Activated CD8-positive, alpha-beta T cell treated with anti-CD3 and anti-CD28 coated beads for 36 hours (primary cell): ENCODE measurements at places on chromosomes 12 and 14. TPM values are rescaled to one million over a fixed set of nuclear protein-coding genes. Genes with fewer than 3 reads are reported as not detected.

The JAG2 gene
- 3.6 TPM for total RNA-seq

The PLBD1 gene
- total RNA-seq: not detected

The SOX5 gene
- total RNA-seq: not detected

The BEGAIN gene
- 6.0 TPM for total RNA-seq

DNA sequence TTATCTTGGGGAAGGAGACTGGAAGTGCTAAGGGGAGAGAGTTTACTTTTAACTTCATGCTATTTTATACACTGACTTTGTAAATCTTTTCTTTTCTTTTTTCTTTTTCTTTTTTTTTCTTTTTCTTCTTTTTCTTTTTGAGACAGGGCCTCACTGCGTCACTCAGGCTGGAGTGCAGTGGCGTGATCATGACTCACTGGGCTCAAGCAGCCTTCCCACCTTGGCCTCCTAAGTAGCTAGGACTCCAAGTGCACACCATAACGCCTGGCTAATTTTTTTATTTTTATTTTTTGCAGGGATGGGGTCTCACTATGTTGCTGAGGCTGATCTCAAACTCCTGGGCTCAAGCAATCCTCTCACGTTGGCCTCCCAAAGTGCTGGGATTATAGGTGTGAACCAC lies 294.6 kb upstream of the PRICKLE1 start:
- no peak for DNase-seq

DNA sequence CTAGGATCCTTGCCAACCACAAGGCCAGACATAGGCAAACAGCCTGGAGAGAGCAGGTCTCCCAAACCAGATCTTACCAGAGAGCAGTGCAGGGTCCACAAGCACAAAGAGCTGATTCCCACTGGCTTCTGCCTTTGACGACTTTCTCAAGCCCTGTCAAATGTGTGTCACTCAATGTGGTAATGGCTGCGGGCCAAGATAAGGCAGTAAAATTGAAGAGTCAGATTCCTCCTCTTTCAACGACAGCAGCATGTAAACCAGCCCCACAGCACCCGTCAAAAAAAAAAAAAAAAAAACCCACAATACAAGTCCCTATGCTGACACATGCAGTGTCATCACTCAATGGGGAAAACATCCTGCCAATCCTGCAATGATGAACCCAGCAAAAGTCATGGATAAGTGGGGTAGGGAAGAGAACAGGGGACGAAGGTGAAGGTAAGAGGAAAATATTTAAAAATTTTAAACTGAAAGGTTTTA lies at the start of gene STON2:
STON2 (minus strand) TSS at position 123 of the 477 bp plus-strand sequence. CDS start 1,942 bp downstream, outside the sequence.
- DNase-seq: peak; percentile 44

DNA sequence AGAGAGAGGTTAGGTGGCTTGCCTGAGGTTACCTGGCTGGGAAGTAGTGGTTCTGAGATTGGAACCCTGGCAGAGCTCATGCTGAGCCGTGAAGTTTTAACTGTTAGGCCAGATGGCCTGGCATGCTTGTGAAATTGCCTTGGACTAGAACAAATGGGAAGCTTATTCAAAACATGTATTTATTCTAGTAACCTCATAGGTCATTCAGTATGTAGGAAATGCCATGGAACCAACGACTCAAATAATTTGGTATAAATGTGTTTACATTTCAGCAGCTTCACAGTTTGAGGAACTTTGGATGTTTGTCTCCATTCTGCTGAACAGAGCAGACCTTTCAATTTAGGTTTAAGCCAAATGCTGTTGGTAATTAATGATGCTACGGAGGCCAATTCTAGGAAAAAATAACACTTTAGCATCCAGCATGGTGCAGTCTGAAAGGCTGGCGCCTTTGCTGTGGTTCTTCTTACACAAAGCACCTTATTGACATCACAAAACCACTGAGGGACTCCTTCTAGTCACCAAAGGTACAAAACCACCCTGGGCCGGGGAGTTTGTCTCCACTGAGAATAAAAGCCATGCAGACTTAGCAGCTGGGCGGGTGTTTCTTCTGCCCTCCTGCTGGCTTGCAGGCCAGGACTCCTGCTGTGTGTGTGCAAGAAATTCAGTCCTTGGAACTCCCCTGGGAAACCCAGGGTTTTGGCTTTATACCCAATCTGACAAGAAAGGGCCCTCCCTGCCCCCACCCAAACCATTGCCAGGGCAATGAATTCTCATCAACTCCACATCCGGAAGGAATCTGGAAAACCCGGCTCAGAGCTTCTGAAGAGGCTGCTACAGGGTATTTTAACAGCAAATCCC lies 64.2 kb downstream of the ELK3 start:
- peak; percentile 63 for DNase-seq

DNA sequence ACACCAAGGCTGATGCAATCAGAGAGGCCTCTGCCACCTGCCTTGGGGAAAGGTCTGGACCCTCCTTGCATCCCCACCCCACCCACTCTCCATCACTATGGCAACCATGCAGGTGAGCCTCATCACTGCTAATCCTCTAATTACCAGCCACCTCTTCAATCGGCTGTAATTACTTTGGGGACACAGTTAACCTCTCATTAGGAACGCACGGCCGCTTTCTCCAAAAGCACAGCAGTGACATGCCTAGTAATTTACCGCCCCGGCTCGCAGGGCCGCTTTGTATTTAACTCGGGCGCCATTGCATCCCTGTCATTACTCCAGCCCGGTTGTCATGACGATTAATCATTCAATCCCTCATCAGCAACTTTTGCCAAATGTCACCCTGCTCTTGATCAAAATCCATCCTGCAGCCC lies 36.3 kb upstream of the FAM222A start:
- DNase-seq: no peak

DNA sequence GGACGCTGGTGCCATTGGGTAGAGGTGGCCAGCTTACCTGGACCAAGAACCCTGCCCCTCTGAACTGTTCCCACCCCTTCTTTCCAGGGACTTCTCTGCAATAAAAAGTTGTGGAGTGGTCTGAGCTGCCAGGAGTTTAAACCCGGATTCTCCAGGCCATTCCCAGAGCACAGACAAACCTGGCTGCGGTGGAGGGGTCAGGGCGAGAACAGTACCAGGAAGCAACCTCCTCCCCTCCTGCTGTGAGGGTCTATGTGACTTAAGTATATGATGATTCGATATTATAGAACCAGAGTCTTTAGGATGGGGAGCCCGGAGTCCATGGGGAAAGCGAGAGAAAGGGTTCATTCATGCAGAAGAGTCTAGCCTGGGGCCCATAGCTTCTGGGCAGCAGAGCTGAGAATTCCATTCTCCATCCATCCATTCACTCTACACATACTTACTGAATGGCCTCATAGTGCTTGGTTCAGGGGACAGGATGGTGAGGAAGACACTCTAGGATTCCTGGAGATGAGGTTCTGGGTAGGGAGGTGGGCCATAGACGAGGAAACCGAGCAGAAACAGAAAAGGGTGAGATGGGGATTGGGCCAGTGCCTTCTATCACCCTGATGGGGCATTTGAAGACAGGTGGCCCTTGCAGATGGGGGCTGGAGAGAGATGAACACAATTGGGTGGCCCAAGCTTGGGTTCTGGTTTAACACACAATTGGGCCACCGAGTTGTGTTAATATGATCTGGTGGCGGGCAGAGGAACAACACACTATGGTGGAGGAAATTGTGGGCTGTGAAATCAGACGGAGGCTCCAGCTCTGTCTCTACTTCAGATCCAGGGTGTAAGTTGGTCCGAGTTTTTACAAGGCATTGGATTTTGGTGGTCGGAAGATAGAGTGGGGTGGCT lies 5.2 kb downstream of the KRT86 start:
- DNase-seq: no peak

GRCh38 chr14:100403802-100404365 lies 80.7 kb downstream of the SLC25A47 start:
- no peak for DNase-seq

- DNase-seq: no peak
These were observed 272.8 kb downstream of the KSR2 start for GRCh38 chr12:117695956-117696355.

GRCh38 chr12:49818241-49818895 lies 9.8 kb downstream of the NCKAP5L start:
- no peak for DNase-seq

DNA sequence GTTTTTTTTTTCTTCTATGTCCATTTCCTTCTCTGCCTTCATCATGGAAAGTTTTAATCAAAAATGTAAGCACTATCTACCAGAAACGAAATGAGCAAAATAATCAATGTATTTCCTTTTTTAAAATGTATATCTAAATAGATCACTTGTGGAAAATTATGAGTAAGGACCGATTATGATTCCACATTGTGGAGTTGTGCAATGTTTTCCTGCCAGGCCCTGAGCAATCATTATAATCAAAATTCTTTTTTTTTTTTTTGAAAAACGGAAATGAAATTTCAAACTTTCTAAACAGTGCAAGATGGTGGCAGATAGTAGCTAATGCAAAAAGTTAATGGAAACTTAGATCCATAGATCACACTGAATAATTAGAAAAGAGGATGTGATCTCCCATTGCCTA lies 1074.6 kb upstream of the TMEM132C start:
- DNase-seq: no peak

DNA sequence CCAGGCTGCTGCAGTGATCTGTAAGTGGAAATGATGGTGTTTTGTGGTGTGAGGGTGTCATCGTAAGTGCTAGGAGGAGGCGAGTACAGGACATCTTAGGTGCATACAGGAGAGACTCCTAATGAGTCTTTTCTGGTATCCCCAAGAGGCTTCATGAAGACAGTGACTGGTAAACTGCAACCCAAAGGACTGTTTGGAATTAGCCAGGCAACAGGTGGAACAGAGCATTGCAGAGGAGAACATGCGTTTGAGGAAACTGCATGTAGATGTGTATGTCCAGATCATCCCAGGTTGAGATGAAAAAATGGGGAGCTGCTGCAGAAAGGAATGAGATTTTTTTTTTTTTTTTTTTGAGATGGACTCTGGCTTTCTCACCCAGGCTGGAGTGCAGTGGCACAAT lies 5.4 kb downstream of the ACAD10 start:
- DNase-seq: no peak

- no peak for DNase-seq
These were observed 11.1 kb downstream of the ABCB9 start for GRCh38 chr12:122955156-122955555.

DNA sequence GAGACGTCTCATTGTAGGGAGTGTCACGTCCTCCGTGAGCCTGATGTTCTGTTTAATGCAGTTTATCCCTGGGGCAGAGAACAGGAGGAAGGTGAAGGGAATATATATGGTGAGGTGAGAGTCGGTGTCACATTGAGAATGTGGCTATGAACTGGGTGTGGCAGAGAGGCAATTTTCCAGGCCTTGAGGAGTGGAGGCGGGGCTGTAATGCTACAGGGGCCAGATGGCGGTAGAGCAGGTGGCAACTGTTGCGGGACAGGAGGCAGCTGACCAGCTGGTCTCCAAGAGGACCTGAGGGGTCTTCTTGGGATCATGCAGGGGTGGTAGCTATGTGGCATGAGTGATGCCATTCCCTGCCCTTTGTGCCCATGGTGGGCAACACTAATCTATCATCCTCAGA lies 59.6 kb downstream of the CACNA1C start:
- no peak for DNase-seq

GRCh38 chr12:127785540-127785939 lies 481.4 kb upstream of the TMEM132C start:
- no peak for DNase-seq

DNA sequence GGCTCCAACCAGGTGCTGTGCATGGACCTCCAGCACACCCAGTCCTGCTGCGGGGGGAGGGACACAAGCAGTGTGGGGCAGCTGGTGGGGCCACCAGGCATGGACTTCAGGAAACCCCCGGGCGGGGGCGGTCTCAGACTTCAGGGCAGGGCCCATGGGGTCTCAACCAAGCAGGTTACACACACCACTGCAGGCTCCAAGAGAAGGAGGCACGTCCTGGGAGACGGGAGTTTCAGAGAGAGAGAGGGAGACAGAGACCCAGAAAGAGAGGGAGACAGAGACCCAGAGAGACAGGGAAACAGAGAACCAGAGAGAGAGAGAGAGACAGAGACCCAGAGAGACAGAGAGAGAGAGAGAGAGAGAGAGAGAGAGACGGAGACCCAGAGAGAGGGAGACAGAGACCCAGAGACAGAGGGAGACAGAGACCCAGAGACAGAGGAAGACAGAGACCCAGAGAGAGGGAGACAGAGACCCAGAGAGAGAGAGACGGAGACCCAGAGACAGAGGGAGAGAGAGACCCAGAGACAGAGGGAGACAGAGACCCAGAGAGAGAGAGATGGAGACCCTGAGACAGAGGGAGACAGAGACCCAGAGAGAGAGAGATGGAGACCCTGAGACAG lies 128.9 kb downstream of the NCOR2 start:
- peak; percentile 30 for DNase-seq
